ENCODE measurements at places on chromosomes 2 and 18. TPM values are rescaled to one million over a fixed set of nuclear protein-coding genes. Genes with fewer than 3 reads are reported as not detected.

LOXHD1 gene
- total RNA-seq = not detected

DNA sequence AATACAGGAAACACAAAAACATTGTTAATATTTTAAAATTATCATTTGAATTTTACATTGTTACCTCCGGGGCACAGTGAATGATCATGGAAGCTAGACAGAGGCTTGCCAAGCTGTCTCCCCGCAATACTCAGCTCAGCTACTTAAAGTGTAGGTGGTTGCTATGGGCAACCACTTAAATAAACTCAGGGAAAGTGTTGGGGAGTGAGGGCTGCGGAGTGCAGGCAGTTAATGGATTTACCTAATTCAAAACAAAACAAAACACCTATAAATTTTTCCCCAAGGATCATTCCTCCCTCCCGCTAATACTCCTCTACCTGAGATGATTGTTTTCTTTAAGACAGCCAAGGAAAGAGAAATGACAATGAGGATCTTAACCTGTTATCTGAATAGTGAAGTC is 349.5 kb downstream of the TGIF1 start:
- H3K36me3 ChIP-seq = no peaks in the 10 kb centered on the region
- DNase-seq = no peak
- H3K27me3 ChIP-seq = no peaks in the 10 kb centered on the region
- H3K4me1 ChIP-seq = no peaks in the 10 kb centered on the region

GRCh38 chr2:72579591-72580180 is 246.1 kb downstream of the EXOC6B start:
- H3K27ac ChIP-seq = no peak overlapping the region
- H3K27me3 ChIP-seq = no peaks in the 10 kb centered on the region
- no peak for DNase-seq
- no peaks in the 10 kb centered on the region for H3K4me1 ChIP-seq
- no peaks in the 10 kb centered on the region for H3K36me3 ChIP-seq
- H3K4me3 ChIP-seq = no peak overlapping the region

- no peaks in the 10 kb centered on the region for H3K36me3 ChIP-seq
- peaks cover 8% of the 10 kb centered on the region for H3K4me1 ChIP-seq
Observed at GRCh38 chr2:86441392-86441881, 266 bp downstream of the KDM3A start.

POTEJ gene
- not detected for total RNA-seq

GRCh38 chr18:51030537-51031258 is 685 bp downstream of the SMAD4 start:
- no peaks in the 10 kb centered on the region for H3K27me3 ChIP-seq
- H3K27ac ChIP-seq = peak overlapping the region; percentile 96
- peaks cover 13% of the 10 kb centered on the region for H3K4me1 ChIP-seq
- H3K4me3 ChIP-seq = peak overlapping the region; percentile 67
- DNase-seq = peak; percentile 79

GRCh38 chr18:26468931-26469340 is 79.4 kb downstream of the KCTD1 start:
- H3K27me3 ChIP-seq = no peaks in the 10 kb centered on the region
- no peaks in the 10 kb centered on the region for H3K36me3 ChIP-seq
- H3K4me1 ChIP-seq = no peaks in the 10 kb centered on the region
- DNase-seq = no peak
- no peak overlapping the region for H3K27ac ChIP-seq

CXXC1 gene
- 28.6 TPM for total RNA-seq

DNA sequence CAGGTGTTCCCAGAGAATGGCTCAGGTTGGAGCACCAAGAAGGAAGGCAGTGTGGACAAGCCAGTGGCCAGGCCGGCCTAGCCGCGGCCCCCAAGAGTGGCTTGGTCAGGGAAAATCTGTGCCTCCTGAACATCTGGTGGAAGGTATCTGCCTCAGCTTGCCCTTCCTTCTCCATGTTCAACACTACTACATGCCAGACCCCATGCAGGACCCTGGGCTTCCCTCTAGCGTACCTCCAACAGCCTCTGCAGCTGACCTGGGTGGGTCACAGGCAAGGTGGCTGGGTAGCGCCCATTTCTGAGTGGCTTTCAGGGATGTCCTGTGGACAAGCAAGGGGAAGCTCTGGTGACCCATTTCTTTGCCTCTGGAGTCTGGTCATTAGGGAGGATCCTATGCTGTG is 7.7 kb downstream of the WNT10A start:
- H3K27ac ChIP-seq = no peak overlapping the region
- no peak for DNase-seq
- H3K36me3 ChIP-seq = no peaks in the 10 kb centered on the region
- H3K4me3 ChIP-seq = no peak overlapping the region

- H3K36me3 ChIP-seq = no peaks in the 10 kb centered on the region
- H3K27ac ChIP-seq = no peak overlapping the region
- H3K4me1 ChIP-seq = no peaks in the 10 kb centered on the region
- DNase-seq = no peak
- H3K27me3 ChIP-seq = no peaks in the 10 kb centered on the region
Observed at GRCh38 chr2:236047886-236048540, 120.2 kb downstream of the GBX2 start.

- no peak for DNase-seq
- H3K27ac ChIP-seq = no peak overlapping the region
- no peaks in the 10 kb centered on the region for H3K36me3 ChIP-seq
- no peaks in the 10 kb centered on the region for H3K27me3 ChIP-seq
- H3K4me3 ChIP-seq = no peak overlapping the region
Observed at GRCh38 chr2:8549273-8549922, 132.5 kb upstream of the ID2 start.

SPDYA gene
- total RNA-seq = 0.30 TPM

DNA sequence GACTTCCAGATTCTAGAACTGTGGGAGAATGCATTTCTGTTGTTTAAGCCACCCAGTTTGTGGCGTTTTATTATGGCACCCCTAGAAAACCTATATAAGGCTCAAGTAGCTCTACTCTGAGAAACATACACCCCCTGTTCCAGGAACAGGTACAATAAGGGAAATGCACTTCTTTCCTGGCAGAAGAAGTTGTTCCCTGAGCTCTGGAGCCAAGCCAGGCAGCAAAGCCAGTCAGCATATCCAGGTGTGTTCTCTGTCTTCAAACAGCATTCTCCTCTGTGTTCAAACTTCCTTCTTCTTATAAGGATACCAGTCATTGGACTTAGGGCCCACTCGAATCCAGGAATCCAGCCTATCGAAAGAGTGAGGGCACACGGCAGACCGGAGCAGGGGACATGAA is 96.5 kb downstream of the TPGS2 start:
- no peaks in the 10 kb centered on the region for H3K4me1 ChIP-seq
- H3K27me3 ChIP-seq = no peaks in the 10 kb centered on the region
- no peak overlapping the region for H3K27ac ChIP-seq
- no peak overlapping the region for H3K4me3 ChIP-seq
- DNase-seq = no peak
- no peaks in the 10 kb centered on the region for H3K36me3 ChIP-seq

- H3K4me1 ChIP-seq = peaks cover 10% of the 10 kb centered on the region
- DNase-seq = peak; percentile 35
- H3K27ac ChIP-seq = no peak overlapping the region
- H3K36me3 ChIP-seq = no peaks in the 10 kb centered on the region
- H3K4me3 ChIP-seq = no peak overlapping the region
Observed at GRCh38 chr2:183010112-183010511, 28.1 kb downstream of the NCKAP1 start.

POTEI gene
- 0.04 TPM for total RNA-seq

APLF gene
- 4.0 TPM for total RNA-seq

POTEC gene
- total RNA-seq = 0.55 TPM

ALK gene
- total RNA-seq = not detected

DNA sequence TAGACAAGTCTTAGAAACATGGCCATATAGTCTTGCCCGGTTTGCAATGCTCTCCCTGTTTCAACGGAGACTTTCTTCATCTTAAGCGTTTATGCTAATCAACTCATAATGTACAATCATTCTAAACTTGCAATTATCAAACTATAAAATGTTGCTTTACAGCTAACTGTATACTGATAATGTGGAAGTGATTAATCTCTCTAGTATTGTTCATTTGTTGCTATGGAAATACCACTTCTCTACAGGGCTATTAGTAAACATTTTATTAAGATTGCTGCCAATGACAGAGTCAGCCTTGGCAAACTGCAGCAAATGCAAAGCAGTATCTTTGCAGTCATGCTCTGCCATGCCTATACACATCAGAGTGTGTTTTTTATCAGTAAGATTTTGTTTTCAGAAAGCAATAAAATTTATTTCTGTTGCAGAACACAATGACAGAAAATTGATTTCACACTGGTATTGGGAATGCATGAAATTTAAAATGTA is 1201.8 kb upstream of the CDH2 start:
- DNase-seq = no peak
- no peak overlapping the region for H3K27ac ChIP-seq
- H3K4me3 ChIP-seq = no peak overlapping the region

GRCh38 chr18:54975598-54975997 is 16.3 kb upstream of the CCDC68 start:
- H3K27me3 ChIP-seq = no peaks in the 10 kb centered on the region
- no peaks in the 10 kb centered on the region for H3K36me3 ChIP-seq
- H3K27ac ChIP-seq = no peak overlapping the region
- no peak overlapping the region for H3K4me3 ChIP-seq

GRCh38 chr2:241062389-241063092 is 39.5 kb downstream of the MTERF4 start:
- H3K4me3 ChIP-seq = no peak overlapping the region
- no peaks in the 10 kb centered on the region for H3K36me3 ChIP-seq
- DNase-seq = peak; percentile 44

GRCh38 chr2:160469164-160469563 is 24.4 kb downstream of the RBMS1 start:
- H3K4me3 ChIP-seq = no peak overlapping the region
- no peak for DNase-seq
- peaks cover 50% of the 10 kb centered on the region for H3K4me1 ChIP-seq
- H3K27me3 ChIP-seq = no peaks in the 10 kb centered on the region
- no peak overlapping the region for H3K27ac ChIP-seq

- DNase-seq = no peak
- no peaks in the 10 kb centered on the region for H3K27me3 ChIP-seq
- no peak overlapping the region for H3K27ac ChIP-seq
- H3K36me3 ChIP-seq = no peaks in the 10 kb centered on the region
Observed at GRCh38 chr2:151230627-151231140, 31.0 kb downstream of the RBM43 start.

- H3K27me3 ChIP-seq = no peaks in the 10 kb centered on the region
- H3K4me3 ChIP-seq = no peak overlapping the region
- H3K4me1 ChIP-seq = no peaks in the 10 kb centered on the region
Observed at GRCh38 chr18:23779696-23780303, 90.5 kb downstream of the LAMA3 start.

DNA sequence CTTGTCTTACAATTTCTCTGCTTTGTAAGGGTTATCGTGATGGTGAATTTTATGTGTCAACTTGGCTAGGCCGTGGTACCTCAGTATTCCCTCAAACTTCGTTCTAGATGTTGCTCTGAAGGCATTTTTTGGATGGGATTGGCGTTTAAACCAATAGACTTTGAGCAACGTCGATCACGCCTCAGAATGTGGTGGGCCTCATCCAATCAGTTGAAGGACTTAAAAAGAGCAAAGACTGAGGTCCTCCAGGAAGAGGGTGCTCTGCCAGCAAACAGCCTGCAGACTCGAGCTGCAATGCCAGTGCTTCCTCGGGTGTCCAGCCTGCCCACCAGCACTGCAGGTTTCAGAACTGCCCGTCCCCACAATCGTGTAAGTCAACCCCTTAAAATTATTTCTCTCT is 145.8 kb upstream of the SALL3 start:
- H3K36me3 ChIP-seq = no peaks in the 10 kb centered on the region
- no peak for DNase-seq
- no peaks in the 10 kb centered on the region for H3K4me1 ChIP-seq
- no peak overlapping the region for H3K4me3 ChIP-seq
- H3K27me3 ChIP-seq = no peaks in the 10 kb centered on the region

GPR17 gene
- total RNA-seq = not detected

- DNase-seq = no peak
- no peaks in the 10 kb centered on the region for H3K36me3 ChIP-seq
- H3K4me1 ChIP-seq = no peaks in the 10 kb centered on the region
- no peak overlapping the region for H3K27ac ChIP-seq
- no peak overlapping the region for H3K4me3 ChIP-seq
Observed at GRCh38 chr2:116747103-116747502, 1067.4 kb upstream of the DDX18 start.

PDE11A gene
- 0.27 TPM for total RNA-seq

- no peak overlapping the region for H3K4me3 ChIP-seq
- no peaks in the 10 kb centered on the region for H3K27me3 ChIP-seq
- H3K27ac ChIP-seq = no peak overlapping the region
- H3K4me1 ChIP-seq = no peaks in the 10 kb centered on the region
- DNase-seq = peak; percentile 37
- no peaks in the 10 kb centered on the region for H3K36me3 ChIP-seq
Observed at GRCh38 chr2:239178954-239179353, 221.9 kb downstream of the HDAC4 start.

HOXD3 gene
- 3.3 TPM for total RNA-seq

DNA sequence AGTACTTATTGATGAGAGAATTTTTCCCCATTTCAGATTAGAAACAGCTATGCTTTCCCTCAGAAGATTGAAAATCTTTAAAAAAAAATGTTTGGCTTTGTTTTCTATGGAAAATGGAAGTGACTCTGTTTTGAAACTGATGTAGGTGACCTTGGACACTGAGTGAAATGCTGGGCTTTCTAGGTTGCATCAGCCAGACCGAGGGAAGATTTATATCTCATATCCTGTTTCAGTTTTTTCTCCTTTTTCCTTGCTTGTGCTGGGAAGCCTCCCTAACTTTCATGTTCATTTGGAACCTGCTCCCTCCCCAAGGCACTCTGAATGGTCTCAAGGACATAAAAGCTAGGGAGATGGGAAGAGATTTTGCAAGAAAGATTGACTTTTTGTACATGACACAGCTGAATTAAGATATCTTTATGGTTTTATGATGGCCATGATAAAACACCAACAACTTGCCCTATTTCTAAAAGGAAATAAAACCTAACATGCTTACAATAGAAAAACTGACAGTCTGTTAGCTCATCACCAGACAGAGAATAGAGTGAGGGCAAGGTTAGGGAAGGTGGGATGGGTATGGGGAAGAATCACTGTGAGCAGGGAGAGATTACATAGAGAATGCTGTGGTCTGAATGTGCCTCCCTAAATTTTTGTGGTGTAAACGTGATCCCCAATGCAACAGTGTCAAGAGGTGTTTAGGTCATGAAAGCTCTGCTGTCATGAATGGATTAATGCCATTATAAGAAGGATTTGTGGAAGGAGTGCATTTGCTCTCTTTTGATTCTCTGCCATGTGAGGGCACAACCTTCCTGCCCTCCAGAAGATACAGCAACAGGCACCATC is 249.7 kb downstream of the TPGS2 start:
- no peaks in the 10 kb centered on the region for H3K36me3 ChIP-seq
- H3K27ac ChIP-seq = peak overlapping the region; percentile 91
- no peak overlapping the region for H3K4me3 ChIP-seq
- no peaks in the 10 kb centered on the region for H3K27me3 ChIP-seq
- H3K4me1 ChIP-seq = peaks cover 35% of the 10 kb centered on the region

Measured in adrenal gland (tissue), 19 donors.